CD4-positive, alpha-beta T cell treated with Interleukin-15 for 1 hour (primary cell): ENCODE measurements at places on chromosomes 12 and 14.

DNA sequence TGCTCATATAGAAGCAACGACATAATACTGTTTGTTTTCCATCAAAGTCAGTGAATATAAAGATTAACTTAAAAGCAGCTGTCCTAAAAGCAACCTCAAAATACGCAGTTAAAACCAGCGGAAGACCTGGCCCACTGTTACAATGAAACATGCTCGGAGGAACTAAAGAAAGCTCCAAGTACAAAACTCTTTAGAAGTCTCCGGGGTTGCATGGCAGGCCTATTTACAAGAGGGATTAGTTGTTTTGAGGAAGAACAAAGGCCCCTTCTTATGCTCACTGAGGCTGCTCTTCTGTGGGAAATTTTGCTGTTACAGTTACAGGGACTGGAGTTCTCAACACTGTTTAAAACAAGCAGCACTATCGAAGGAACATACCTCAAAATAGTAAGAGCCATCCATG is 75.9 kb upstream of the C12orf71 start:
- DNase-seq = no peak

DNA sequence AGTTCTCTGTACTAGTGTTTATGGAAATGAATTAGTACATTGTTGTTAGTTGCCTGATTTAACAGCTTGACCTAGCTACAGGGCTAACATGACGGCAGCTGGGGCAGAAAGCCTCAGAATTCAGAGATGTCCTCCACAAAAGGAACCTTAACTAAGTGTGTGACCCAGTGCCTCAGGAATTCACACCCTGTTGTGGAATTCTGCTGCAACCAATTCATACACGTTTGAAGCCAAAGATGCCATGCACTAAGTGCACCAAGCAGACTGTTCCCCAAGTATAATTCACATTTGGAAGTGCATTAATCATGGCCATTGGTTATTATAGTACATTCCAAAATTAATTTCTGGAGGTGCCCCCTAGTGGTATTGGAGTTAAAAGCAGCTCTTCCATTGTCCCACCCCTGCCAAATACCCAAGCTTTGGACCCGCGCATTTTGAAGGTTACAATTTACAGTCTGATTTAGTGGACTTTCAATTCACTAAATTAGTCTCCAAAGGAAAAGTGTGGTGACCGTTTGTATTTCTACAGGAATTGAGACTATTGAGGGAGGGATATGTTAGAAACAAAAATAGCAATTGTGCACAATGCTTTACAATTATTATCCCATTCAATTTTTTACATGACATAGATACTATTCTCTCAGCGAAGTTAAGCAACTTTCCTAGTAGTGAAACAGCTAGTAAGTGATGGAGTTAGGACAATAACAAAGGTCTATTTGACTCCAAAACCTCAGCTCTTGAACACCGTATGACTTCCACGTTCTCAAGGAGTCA is 85.9 kb downstream of the PAX9 start:
- no peak for DNase-seq

DNA sequence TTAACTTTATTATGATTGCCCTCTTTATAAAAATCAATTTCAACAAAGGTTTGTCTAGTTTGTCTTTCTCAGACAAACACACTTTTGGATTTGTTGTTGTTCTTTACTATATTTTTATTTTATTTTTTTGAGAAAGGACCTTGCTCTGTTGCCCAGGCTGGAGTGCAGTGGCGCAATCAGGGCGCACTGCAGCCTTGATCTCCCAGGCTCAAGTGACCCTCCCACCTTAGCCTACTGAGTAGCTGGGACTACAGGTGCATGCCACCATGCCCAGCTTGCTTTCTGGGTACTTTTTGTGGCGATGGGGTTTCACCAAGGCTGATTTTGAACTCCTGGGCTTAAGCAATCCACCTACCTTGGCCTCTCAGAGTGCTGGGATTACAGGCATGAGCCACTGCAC is 64.4 kb upstream of the CFL2 start:
- DNase-seq = no peak

- no peak for DNase-seq
These were observed 355.5 kb downstream of the ATP23 start for GRCh38 chr12:58296863-58297262.

DNA sequence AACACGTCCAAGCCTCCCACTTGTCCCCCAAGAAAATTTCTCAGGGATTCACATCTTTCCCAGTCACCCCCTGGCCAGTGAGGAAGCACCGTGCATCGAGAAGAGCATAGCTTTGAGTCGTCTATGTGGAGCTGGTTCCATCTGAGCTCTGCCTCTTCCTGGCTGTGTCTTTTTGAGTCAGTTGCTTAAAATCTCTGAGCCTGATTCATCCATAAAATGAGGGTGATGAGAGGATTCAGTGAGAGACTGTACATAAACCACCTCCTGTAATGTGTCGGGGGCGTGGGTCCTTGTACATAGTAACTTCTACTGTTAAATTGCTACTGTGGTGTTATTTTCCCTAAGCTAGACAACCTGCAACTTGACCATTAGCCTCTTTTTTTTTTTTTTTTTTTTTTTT is 13.8 kb downstream of the CD9 start:
- DNase-seq = no peak

GRCh38 chr14:75222208-75222701 is 45.8 kb upstream of the TMED10 start:
- DNase-seq = peak; percentile 75

GRCh38 chr14:88154926-88155325 is 150.0 kb downstream of the GPR65 start:
- no peak for DNase-seq

DNA sequence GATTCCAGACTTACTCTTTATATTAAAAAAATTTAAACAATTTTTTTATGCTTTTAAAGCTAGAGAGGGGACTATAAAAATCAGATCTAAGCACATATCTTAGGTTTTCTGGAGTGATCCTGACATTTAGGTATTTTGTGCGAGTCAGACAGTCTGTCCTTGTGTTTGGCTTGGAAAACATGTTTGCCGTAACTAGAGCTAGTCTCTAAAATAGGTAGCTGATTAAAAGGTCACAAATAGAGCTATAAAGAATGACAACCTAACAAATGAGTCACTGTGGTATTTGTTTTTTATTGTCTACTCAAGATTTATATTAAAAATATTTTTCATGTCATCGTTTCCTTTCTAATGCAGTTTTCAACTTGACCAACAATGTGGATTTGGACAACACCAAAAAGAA is 73.4 kb downstream of the MNAT1 start:
- no peak for DNase-seq

DNA sequence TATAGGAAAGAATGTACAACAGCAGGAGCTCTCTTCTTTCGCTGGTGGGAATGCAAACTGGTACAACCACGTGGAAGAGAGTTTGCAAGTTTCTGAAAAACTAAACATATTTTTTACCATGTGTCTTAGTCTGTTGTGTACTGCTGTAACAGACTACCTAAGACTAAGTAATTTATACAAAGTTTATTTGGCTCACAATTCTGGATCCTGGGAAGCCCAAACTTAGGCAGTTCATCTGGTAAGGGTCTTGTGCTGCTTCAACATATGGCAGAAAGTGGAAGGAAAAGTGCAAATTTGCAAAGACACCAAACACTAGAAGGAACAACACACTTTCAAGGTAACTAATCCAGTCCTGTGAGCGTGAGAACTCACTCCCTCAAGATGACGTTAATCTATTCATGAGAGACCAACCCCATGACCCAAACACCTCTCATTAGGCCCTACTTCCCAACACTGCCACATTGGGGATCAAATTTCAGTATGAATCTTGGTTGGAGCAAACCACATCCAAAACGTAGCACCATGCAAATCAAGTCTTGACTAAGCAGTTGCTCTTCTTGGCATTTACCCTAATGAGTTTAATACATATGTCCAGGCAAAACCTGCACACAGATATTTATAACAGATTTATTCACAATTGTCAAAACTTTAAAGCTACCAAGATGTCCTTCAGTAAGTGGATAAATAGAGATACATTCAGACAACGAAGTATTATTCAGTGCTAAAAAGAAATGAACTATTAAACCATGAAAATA is 481.9 kb upstream of the FOXG1 start:
- no peak for DNase-seq

- DNase-seq = no peak
These were observed 148.5 kb upstream of the FBXO33 start for GRCh38 chr14:39580696-39581095.

DNA sequence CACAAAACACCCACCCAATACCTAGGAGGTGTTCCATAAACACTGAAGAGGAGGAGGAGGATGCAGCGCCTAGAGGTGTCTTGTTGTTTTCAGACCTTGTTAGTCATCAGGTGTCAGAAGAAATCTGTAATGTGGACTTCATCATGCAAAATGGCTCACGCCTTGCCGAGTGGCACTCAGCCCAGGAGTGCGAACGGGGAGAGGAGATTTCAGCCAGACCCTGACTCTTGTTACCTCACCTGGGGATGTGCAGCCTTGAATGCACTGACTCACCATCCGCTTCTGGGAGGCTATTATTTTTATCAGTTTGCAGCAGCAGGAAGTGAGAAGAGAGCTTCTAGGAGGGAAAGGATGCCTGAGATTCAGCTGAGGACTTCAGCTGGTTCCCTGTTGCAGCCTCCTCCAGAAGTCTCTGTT is 48.2 kb upstream of the PLXNC1 start:
- no peak for DNase-seq

- DNase-seq = no peak
These were observed 10.9 kb upstream of the SALL2 start for GRCh38 chr14:21537090-21537424.

- no peak for DNase-seq
These were observed 76.7 kb upstream of the G2E3 start for GRCh38 chr14:30482276-30482675.

DNA sequence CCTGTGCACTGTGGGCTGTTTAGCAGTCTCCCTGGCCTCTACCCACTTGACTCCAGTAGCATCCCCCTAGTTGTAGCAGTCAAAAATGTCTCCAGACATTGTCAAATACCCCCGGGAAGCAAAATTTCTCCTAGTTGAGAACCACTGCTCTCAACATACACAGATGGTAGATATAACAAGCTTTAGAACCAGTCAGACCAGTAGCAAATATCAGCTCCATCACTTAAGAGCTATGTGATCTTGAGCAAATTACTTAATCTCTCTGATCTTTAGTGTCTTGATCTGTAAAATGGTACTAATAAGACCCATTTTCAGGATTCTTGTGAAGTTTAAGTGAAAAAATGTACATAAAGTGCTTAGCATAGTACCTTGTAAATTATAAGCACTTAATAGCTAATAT is 96.2 kb downstream of the DUSP6 start:
- no peak for DNase-seq

GRCh38 chr12:55933169-55933798 is 2.3 kb downstream of the DGKA start:
- peak; percentile 50 for DNase-seq

- DNase-seq = no peak
These were observed 1.2 kb upstream of the HOXC11 start for GRCh38 chr12:53971686-53972085.

- no peak for DNase-seq
These were observed at the start of gene RDH5 for GRCh38 chr12:55720071-55720564. Gene RDH5 (plus strand): TSS chr12:55720393. CDS start chr12:55721185, 792 bp downstream.

GRCh38 chr12:55742719-55743405 is at the start of gene GDF11:
Gene GDF11 (plus strand): TSS chr12:55743122. CDS start chr12:55743317, 195 bp downstream.
- peak; percentile 73 for DNase-seq

DNA sequence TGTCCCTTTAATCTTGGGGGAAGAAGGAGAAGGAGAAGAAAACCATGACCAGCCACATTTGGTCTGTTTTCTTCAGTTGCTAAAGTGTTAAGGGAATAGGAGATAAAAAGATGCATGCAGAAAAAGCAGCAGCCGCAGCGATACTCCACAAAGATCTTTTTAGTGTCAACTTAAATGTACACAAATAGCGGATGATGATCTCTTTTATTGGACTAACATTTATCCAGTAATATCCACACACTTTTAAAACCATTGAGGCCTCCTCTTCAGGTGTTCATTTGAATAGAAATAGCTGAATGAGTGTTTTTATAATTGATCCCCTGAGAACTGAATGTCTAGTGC is 83.5 kb downstream of the PAPOLA start:
- no peak for DNase-seq

- DNase-seq = peak; percentile 19
These were observed 111.9 kb upstream of the CCDC175 start for GRCh38 chr14:59688224-59689170.

GRCh38 chr14:30551460-30551859 is 7.5 kb upstream of the G2E3 start:
- DNase-seq = no peak

DNA sequence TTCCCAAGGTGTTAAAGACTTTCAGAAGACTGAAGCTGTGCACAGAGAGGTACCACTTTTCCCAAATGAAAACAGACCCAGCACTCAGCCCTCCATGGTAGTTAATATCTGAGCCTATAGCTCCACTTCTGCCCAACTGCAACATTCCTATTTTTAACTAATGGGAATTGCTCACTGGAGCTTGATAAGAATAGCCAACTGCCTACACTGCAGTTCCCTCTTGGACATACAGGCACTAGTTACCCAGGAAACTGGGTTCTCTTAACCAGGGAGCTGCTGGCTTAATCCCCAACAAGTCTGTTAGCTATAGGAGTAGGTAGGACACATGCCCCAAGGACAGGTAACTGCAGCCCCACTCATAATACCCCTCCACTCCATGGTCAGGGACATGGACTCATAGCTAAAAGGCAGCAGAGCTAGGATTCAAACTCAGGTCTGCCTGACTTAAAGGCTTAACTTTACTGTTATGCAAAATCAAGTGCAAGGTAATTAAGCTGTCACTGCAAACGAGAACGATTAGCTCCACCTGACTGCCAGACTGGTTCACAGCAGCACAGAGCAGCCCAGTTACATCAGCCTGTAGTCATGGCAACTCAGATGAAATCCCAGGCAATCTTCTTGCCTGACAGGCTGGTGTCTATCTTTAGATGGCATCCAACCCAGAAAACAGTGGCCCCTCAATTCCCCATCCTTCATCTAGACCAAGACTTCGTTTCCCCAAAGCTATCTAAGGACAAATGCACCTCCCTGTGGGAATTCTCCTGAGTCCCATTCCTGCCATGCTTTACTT is 77.1 kb upstream of the ACTN1 start:
- no peak for DNase-seq

GRCh38 chr12:18239526-18239925 is 21.8 kb upstream of the PIK3C2G start:
- DNase-seq = no peak

DNA sequence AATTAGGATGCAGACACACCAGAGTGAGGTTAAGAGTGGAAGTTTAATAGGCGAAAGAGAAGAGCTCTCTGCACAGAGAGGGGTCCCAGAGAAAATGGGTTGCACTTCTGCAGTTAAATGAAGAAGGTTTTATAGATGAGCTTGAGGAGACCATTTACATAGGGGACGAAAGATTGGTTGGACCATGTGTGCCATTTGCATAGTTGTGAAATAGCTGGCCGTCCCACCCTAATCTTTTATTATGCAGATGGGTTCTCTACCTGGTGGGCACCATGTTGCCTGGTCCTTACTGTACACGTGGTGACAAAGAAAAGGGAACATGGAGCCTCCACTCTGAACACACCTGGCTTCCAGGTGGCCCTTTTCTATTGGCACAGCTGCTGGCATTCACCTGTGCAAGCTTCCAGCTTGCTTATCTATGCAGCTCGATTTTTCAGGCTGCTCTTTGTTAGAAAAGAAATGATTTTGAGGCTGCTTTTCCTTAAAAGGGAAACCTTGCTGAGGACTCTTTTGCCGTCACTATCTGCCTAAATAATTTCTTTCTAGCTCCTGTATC is 67.1 kb upstream of the SRSF5 start:
- DNase-seq = no peak

GRCh38 chr14:20294636-20295035 is 11.1 kb downstream of the TTC5 start:
- DNase-seq = no peak
